ENCODE measurements at places on chromosomes 1 and 21.

DNA sequence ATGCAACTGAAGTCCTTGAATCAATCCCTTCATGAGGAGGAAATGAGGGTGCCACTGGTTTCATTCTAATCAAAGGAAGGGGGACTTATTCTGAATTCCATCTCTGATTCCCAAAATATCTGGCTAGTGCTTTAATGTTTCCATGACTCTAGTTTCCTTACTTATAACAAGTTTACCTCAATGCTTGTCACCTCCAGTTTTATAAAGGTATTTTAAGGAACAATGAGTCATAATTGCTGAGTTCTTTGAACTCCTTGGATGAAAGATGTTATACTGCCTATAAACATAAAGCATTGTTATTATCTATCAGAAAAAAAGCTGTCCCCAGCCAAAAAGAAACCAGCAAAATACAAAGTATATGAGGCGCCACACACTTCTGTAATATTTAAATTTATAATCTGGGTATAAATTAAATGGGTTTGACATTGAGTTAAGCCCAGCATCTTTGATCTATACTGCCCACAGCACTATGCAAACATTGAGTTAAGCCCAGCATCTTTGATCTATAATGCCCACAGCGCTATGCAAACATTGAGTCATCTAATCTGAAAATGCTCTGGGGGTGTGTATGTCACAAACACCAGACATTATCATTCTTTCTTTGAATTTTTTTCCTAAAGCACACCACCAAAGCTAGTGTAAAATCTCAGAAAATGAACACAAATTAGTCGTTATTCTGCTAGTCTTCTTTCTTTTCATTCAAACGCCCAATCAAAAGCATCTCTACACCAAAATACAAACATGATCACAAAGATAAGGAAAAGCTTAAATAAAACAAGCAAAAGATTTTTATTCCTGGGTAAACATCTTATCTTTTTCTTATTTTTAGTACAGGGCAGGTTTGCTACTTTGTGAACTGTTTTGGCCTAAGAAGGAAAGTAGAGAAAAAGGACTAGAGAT, 11.5 kb upstream of the CXADR start:
- DNase-seq, result no peak

- DNase-seq, result no peak
Measured at GRCh38 chr1:36008546-36009197, 75.2 kb upstream of the TEKT2 start.

- DNase-seq, result no peak
Measured at GRCh38 chr1:224540535-224540934, 75.6 kb upstream of the CNIH3 start.

DNA sequence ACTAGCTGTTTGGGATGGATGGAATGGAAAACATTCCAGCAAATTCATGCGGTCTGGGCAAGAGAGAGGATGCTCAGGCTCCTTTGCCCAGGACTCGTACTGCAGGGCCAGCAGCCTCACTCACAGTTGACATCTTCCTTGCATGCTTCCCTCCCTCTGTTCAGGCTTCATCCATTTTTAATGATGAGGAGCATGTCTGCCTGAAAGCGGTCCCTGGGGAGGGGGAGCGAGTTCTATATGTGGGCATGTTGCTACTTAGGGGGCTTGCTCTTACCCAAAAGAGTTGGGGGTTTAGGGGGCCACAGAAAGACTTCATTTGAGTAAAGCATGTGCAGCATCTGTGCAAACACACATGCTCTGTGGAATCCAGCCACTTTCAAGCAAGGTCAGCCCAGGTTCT, 98.2 kb downstream of the HMGB4 start:
- no peak for DNase-seq

- DNase-seq, result no peak
Measured at GRCh38 chr1:54791880-54792522, 9.1 kb downstream of the TTC22 start.

DNA sequence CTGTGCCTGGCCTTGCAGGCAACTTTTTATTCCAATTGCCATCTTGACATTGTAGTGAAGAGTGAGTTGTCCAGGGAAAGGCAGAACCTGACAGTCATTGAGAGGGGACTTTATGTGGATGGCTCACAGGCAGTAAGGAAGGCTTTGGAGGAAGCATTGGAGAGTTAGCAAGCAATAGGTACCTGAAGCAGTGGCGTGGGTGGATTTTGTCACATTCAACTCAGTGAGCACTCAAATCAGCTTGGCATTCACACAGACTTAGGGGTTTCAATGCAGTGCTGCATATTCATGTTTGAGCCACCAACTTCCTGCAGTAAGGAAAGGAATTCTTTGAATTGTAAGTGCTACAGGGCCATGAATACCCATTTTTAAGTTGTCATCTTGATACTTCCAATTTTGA, 69.0 kb downstream of the AK4 start:
- no peak for DNase-seq

DNA sequence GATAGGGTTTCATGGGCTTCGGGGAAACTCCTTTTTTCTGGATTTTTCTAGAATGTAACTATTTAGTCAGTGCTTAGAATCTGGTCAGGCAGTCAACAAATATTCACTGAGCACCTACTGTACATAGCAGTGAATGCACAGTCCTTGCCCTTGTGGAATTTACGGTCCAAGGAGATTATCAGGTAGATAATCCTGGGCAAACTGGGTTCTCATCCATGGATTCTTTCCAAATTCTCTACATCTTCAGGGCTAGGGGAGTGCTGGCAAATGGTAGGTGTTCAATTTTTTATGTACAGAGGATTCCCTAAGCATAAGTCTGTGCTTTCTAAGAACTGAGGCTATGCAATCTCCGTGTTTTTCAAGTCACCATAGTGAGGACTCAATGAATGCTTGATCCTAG, 140.7 kb upstream of the CD34 start:
- no peak for DNase-seq

- peak; percentile 32 for DNase-seq
Measured at GRCh38 chr1:35298464-35298863, 30.0 kb downstream of the ZMYM4 start.

- no peak for DNase-seq
Measured at GRCh38 chr1:63575340-63575826, 17.8 kb upstream of the PGM1 start.

- peak; percentile 8 for DNase-seq
Measured at GRCh38 chr1:169427081-169427641, at the start of gene CCDC181. Gene CCDC181 (minus strand): TSS chr1:169427474. CDS start chr1:169424927, 2,547 bp downstream.

- DNase-seq, result no peak
Measured at GRCh38 chr1:36991551-36991950, 42.8 kb downstream of the GRIK3 start.

- DNase-seq, result no peak
Measured at GRCh38 chr1:187622545-187622944, 793.8 kb downstream of the PLA2G4A start.

- no peak for DNase-seq
Measured at GRCh38 chr1:23977854-23978191, 2.3 kb downstream of the SRSF10 start.

- DNase-seq, result peak; percentile 20
Measured at GRCh38 chr1:98388441-98388840, 273.1 kb upstream of the SNX7 start.

- DNase-seq, result no peak
Measured at GRCh38 chr1:231899046-231899445, 272.5 kb downstream of the DISC1 start.

- DNase-seq, result no peak
Measured at GRCh38 chr1:98929437-98929836, 75.2 kb downstream of the PLPPR5 start.

DNA sequence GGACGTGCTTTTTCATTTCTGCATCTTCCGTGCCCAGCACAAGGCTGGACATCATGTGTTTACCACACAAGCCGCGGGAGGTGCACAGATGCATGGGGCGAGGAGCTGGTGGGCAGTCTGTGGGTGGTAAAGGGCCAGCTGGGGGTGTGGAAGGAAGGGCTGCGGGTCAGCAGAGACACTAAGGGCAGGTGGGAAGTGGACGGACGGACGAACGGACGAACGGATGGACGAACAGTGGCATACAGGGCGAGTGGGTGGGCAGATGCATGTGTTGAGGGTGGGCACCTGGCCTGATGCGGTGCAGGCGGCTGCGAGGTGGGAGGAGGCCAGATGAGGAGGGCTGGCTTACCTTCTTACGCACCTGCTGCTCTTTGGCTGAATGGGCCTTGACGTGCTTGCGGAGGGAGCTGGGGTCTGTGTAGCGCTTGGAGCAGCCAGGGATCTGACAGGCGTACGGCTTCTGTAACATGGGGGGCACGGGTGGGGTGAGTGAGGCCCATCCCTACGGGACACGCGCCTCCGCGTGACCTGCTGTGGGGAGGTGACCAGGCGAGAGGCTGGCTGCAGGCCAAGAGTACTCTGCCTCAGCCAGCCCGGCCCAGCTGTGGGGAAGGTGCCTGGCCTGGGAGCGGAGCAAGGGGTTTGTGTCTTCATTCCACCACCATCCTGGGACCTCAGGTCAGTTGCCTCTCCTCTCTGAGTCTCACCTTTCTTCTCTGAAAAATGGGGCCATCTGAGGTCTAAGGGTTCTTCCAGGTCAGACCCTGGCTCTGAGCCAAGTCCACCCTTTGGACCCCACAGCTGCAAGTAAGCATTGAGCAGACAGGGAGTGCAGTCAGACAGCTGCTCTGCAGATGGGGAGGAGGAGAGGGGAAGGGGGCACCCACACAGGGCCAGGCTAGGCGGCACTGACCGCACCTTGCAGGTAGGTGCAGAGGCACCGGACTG, 65.5 kb downstream of the DMRTB1 start:
- DNase-seq, result no peak

DNA sequence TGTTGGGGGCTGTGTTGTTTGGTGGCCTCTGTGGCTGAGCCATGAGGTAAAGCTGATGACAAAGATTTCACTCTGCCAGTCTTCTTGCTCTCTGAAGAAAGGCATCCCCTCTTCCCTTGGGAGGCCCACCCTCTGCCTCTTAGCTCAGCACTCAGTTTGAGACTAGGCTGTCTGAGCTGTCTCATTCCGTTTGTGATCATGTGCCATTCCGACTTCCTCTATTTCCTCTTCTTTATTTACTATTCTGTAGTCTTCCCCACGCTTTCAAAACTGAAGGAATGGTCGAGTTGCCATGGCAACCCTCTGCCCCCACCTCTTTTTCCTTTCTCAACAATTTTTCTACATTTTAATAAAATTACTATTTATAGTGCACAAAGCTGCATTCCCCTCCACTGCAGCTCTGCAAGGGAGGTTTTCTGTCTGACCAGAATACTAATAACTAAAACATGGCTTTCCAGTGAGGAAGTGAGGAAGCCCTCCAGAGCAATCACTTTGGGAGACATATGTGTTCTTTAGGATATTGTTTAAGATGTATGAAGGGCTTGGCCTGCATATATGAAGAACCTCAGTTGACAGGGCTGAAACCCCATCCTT, 30.8 kb downstream of the KCNA3 start:
- DNase-seq, result no peak

DNA sequence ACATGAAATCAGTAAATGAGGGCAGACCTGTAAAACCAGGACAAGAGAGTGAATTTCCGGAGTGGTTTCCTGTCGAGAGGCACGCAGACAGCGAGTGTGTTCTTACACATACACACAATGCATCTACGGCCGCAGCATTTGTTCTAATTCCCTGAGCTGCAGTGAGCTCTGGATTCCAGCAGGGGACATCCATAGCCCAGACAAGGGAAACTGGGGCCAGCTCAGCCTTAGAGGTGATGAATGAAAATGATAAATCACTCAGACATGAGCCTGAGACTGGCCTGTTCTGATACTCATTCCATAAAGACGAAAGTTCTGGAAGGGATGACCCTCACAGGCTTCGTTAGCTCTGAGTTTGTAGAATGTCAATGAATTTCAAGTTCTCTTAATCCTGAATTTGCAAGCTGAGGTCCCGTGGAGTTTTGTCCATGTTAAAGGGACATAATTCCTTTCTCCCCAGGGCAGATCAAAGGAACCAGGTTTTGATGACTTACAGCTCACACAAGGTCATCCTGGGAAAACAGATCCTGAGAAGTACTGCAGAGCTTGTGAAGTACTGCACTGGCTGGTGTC, 207.9 kb upstream of the C1orf87 start:
- DNase-seq, result peak; percentile 1

- no peak for DNase-seq
Measured at GRCh38 chr21:29582855-29583254, 284.1 kb downstream of the BACH1 start.

GRCh38 chr1:244968471-244968871, 104.1 kb upstream of the HNRNPU start:
- DNase-seq, result no peak

DNA sequence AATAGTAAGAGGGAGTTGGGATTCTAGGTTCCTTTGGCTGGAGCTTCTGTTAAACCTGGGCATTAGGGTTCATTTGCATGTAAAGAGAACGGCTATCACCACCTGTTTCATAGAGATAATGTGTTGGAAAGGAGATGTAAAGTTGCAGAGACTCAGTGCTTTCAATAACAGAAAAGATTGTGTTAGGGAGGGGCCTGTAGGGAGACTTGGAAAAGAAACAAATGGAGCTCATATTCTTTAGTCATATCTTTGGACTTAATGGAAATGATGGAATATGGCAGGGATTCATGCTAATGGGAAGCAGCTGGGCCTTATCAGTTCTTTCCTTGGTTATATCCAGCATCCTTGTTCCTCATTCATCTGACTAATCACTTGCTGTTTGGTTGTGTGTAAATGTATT, 144.9 kb downstream of the CD247 start:
- DNase-seq, result no peak
